ENCODE measurements at places on chromosomes 12 and 14.

DNA sequence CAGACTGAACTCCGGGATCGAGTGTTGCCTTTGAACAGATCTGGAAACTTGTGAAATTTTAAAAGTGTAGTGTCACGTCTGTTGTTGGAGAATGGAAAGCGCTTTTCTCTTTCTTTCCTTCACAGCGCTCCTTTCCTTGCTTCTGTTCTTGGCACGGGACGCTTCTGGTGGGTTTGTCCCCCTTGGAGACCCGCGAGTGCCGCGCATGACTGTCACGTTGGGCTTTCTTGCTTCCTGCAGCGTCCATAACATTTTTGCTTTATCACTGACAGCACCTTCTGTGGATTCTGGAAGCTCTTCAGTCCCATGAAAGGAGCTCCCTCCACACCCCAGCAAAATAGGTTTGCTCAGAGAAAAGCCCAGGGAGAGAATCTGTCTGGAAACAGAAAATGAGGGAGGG, 193.0 kb upstream of the TMEM132C start:
- DNase-seq = no peak

DNA sequence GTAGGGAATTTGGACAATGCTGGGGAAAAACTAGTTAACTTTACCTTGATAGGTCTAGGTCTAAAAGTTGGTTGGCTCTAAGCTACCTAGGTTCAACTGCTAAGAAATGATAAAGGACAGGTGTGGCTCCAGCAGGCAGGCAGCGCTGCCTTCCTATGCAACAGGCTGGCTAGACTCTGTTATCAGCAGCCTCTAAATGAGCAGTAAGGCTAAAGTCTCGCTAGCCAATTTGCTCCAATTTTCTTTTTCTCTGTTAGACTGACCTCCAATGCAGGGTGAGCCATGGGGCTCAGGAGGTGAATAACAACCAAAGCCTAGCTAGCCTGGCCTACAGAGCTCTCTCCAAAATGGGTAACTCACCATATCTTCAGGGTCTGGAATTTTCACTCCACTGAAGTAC, 26.5 kb downstream of the DMAC2L start:
- DNase-seq = no peak

DNA sequence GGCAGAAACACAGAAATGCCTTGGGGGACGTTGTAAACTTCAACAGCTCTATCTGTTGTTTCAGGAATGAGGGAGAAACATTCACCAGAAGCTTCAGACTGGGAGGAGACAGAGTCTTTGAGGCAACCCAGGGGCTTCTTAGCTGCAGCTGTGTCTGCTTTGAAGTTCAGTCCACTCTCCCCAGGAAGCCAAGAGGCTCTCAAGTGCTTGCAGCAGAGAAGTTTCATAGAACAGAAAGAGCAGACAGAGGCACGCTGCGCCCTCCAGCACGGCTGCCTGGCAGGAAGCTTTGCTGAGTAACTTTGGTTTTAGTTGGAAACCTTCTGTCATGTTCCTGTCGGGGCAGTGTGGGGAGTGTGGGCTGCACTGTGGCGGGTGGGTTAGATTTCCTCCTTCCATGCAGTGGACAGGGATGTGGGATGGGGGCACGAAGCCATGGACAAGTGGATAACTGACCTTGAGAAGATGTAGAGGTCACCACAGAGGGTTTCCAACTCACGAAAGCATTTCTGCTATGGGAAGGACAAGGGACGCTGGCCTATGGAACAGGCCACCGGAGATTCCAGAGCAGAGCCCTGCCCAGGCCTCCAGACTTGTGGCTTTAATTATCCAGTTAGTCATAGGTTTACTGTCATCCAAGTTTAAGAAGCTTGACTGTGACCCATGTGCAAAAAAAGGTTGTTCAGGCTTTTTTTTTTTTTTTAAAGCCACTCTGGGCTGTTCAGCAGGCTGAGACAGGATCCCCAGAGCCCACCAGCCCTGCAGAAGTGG, 107.7 kb downstream of the ARF6 start:
- DNase-seq = peak; percentile 82

DNA sequence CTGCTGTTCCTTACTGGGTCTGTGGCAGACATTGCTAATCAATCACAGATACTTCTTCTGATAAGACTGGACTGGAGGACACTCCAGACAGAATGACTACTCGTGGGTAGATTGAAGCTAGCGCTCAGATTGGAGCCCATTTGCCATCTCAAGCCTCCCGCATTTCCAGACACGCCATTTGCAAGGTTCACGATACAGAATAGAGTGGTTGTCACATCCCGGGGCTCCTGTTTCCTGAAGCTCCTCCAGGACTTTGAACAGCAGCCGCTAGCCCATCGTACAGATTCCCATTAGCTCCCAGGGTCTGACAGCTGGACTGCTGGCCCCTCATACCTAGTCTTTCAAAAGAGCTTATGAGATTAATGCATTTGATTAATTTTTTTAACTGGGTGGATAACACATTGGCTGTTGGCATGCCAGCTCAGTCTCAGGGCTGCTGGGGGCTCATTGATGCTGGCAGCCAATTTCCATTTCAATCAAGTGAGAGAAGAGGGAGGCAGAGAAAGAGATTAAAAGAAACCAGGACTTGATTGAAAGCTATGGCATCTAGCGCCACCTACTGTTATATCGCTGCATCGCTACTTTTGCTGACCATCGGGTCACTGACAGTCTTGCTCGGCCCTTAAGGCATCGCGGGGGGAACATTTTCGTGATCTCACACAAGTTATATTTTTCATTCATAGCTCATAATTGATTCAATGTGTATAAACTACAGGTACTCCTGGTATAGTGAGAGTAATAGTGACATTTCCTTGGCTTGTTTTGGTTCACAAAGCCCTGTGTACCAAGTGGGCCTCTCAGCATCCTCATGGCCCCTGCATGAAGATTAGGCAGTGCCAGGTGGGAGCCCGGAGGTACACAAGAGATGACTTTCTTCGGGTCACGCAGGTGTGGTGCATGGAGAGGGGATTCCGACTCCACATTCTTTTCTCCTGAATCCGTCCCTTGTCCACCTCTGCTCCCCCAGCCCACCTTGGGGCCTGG, 78.6 kb downstream of the CCDC60 start:
- DNase-seq = peak; percentile 2

- DNase-seq = no peak
Measured at GRCh38 chr12:12214201-12214600, 52.6 kb downstream of the LRP6 start.

DNA sequence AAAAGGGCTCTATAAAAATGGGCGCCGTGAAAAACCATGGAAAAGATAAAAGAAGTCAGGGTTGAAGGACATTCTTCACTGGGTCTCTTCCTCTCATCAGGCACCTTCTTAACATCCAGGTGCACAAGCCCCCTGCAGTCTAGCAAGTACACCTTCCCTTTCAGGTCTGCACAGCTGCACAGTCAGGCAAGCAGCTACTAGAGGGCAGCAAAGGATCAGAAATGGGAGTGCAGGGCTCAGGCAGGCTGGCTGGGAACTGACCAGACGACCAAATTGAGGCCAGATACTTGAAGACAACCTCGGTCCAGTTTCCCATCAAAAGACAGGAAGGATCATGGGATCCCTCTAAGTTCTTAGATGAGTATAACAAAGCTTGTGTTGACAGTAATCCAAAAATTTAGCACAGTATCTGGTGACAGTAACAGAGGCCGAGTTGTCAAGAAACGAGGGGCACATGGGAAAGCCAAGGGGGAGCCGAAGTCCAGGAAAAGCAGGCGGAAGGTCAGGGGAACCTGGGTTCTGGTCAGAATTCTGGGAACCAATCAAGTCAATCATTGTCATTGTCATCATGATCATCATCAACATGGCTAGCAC, 10.1 kb upstream of the GRIP1 start:
- DNase-seq = no peak

All from stimulated activated CD8-positive, alpha-beta memory T cell treated with anti-CD3 and anti-CD28 coated beads, Interleukin-15, amount 100 ng/mL, for 48 hours (primary cell).